ENCODE measurements at places on chromosomes 4 and X.

DNA sequence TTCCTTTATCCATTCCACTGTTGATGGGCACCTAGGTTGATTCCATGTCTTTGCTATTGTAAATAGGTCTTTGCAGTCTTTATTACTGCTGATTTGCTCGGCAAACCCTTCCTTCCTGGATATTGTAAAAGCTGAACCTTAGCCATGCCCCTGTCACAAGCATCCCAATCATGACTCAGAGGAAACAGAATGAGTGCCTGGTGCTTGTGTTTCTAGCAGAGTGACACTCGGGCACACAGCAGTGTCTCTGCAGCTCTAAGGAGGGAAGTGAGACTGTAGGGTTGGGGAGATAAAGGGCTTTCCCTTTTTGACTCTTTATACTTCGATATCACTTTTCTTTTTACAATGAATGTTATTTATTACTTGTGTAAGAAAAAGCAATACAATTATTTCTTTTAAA is 83.3 kb downstream of the AKAP4 start:
- DNase-seq: no peak

GRCh38 chr4:16457944-16458343 is 231.7 kb upstream of the TAPT1 start:
- DNase-seq: no peak

DNA sequence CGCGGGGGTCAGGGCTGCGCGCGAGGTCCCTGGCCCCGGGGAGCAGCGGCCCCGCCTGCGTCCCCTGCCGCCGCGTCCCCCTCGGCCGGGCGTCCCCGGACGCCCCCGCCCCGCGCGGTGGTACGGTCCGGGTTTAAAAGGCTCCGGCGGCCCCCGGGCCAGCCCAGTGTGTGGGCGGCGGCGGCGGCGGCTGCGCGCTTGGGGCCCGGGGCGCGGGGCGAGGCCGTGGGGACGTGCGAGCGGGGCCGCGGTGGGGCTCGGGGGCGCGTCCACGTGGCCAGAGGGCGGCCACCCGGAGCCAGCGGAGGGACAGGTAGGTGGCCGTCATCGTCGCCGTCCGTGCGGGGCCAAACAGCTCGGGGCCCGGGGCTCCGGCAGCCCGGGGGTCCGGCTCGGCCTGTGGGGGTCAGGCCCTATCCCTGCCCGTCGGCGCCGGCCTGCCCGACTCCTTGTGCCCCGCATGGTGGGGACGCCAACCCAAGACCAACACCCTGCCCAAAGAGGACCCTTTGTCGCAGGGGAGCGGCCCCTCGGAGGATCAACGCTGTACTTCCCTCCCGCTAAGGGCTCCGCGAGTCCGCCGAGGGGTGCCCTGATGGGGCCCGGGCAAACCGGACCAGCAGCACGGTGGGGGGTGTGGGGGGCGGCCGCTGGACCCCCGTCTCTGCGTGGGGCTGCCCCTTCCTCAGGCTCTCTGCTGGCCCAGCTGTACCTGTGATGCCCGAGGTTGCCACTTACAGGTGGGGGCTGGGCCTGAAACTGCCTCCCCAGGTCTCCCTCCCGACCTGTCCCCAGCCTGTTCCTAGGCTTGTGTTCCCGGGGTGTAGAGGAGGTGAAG is at the start of gene PLXNA3:
TSS of gene PLXNA3 (plus strand) at position 166 of the 838 bp plus-strand sequence. CDS start 1,903 bp downstream, outside the sequence.
- DNase-seq: peak; percentile 55

DNA sequence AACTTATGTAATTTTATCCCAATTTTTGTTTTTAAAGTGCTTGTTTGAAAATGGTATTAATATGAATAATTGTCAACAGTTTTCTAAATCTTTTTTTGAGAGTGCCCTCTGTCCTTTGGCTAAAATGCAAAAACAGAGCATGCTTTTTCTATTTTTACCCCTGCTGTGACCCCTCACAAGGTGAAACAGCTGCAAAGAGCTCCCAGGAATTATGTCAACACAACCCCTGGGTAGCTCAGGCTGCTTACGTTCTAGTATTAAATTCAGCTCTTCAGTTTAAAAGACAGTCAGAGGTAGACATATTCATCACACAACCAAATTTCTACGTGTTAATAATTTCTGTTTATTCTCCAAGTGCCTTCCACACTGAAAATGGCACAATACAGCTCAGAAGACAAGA is 367.5 kb downstream of the PRDM5 start:
- DNase-seq: no peak

- DNase-seq: no peak
These were observed 408.2 kb upstream of the NR3C2 start for GRCh38 chr4:148850257-148850995.

DNA sequence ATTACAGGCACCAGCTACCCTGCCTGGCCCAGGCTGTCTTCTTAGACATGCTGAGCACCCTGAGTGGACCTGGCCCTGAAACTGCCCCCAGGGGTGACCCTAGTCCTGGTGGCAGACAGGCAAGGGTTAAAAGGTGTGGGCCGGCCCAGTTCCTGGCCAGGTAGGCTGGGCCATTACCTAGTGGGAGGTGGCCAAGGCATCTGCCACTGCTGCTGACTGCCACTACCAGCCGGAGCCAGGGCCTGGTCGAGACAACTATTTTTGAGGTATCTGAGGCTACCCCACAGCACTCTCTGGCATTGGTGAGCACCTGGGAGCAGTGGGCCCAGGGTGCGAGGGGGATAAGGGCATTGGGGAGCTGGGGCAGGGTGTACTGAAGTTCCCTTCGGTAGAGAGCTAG is at the start of gene CCDC120:
TSS of gene CCDC120 (plus strand) at position 206 of the 400 bp plus-strand sequence. CDS start 3,043 bp downstream, outside the sequence.
- DNase-seq: no peak

DNA sequence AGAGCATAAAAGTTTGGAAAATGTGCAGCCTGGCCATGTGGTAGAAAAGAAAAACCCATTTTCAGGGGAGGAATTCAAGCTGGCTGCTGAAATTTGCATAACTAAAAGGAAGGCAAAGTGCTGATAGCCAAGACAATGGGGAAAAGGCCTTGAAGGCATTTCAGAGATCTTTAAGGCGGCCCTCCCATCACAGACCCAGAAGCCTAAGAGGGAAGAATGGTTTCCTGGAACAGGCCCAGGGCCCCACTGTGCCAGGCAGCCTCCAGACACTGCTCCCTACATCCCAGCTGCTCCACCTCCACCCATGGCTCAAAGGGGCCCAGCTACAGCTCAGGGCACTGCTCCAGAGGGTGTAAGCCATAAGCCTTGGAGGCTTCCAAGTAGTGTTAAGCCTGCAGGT is 158.0 kb upstream of the PRDX4 start:
- DNase-seq: no peak

- DNase-seq: no peak
These were observed 128.5 kb downstream of the SPRY1 start for GRCh38 chr4:123524958-123525628.

DNA sequence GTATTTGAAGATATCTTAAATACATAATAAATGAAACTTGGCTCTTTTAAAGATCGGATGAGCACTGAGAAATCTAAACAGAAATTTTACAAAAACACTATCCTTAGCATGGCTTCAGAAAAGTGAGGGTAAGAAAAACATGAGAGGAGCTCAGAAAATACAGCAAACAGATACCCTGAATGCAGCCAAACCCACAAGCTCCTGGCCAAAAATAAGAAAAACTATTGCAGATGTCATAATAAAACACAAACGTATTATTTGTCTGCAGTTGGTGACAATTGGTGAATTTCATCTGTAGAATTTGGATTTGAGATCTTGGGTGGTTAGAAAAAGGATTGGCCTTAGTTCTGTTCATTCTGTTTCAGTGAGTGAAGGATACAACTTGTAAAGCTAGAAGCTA is 603.9 kb downstream of the INPP4B start:
- DNase-seq: no peak

DNA sequence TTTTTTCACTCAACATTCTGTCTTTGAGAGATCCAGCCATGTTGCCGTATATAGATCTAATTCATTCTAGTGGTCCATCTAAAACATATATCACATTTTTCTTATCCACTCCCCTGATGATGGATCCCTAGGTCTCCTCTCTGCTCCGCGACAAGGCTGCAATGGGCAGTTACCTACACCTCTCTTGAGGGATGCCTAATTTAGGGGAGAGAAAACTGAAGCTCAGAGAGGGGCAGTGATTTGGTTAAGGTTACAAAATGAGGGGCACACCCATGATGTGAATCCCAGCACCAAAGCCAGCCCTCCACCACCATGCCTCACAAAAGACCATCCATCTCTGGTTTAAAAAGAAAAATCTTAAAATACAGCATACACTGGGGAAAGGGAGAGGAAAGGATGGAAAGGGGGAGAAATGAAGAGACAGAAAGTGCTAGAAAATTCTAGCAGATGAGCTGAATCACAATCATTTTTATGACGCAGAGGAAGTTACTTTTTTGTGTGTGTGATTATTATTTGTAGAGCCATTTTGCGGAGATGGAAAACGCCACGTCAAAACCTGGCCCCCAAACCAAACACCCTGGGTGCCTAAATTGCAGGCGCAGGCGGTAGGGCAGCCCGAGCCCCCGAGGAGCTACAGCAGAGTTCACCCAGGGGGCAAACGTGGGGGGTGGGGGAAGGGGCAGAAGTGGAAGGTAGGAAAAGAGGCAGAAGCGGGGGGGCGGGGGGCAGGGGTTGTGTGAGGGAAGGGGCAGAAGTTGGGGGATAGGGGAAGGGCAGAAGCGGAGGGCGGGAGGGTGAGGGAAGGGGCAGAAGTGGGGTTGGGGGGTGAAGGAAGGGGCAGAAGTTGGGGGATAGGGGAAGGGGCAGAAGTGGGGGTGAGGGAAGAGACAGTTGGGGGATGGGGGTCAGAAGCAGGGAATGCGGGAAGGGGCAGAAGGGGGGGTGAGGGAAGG is 1.3 kb upstream of the TSPYL2 start:
- no peak for DNase-seq

DNA sequence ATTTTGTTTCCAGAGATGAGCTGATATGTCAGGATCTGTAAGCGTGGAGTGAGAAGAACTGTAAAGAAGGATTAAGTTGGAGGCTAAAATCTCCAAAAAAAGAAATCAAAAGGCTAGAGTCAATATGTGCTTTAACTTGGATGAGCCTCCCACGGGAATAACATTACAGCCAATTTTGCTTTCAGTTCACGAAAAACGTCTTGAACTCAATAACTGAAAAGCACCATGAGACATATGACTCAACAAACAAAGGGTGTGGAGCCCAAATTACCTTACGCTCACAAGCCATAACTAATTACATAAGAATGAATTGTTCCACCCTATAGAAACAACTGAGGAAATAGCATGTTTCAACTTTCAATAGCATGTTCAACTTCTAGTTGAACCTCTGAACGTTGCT is 22.3 kb downstream of the TMPRSS11D start:
- no peak for DNase-seq

GRCh38 chr4:139243448-139244365 is 36.3 kb downstream of the MGARP start:
- DNase-seq: no peak

- DNase-seq: no peak
These were observed 124.2 kb upstream of the DGKK start for GRCh38 chrX:50594788-50595187.

DNA sequence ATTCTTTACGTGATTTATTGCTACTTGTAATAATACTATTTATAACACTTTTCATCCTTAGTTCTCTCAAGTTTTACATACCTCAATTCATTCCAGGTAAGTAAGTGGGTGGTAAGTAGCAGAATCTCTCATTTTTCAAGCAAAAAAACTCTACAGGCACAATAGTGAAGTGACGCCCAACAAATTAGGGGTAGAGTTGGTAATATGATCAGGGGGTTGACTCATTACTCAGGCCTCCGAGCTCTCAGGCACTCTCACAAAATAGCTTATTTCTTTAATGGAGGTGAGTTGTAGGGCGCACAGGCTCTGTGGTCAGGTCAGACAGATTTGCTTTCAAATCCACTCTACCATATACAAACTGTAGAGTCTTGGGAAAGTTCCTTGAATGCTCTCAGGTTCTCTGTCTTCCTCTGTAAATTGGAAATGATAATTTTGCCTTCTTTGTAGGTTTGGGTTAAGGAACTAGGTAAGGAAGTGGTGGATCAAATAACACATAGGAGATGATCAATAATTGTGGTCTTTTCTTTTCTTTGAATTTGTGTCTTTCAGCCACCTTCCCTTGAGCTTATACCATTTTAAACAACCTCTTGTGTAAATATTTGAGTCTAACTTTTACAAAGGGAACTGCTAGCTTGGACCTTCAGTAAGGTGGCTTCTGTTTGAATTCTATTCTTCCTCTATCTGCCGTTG is 134.9 kb upstream of the LEF1 start:
- DNase-seq: no peak

DNA sequence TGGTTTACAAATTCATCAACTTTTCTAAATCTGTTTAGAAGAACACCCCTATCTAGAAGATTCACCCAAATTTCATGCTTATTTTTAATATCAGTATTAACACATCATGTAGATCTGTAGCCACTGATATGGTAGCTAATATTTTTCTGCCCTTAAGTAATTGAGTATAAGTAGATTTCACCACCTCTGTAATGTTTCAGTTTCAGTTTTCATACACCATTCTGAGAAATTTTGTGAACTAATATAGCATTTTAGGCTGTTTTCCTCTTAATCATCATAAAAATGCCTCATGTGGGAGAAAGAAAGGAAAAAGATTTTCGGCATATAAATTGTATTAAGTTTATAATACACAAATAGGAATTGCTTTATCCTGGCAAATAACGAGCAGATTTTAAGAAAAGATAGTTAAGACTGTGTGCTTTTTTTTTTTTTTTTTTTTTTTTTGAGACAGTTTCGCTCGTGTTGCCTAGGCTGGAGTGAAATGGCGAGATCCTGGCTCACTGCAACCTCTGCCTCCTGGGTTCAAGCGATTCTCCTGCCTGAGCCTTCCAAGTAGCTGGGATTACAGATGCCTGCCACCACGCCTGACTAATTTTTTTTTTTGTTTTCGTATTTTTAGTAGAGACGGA is 21.4 kb upstream of the RBPJ start:
- no peak for DNase-seq

DNA sequence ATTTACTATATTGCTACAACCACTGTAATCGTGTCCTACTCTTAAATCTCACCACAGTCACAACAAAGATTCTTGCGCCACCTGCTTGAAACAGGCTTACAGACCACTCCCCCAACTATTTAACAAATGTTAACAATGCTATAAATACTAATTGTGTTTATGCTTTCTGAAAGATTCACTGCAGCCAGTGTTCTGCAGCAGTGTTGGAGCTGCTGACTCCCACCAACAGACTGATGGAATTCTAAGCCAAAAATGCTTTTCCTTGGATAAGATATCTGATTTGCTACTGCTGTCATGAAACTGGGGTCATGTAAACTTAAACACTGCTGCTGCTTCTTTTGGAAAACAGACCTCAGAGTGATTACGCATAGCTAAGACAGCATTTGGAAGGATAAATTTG is 244.2 kb upstream of the MAB21L2 start:
- DNase-seq: no peak

- no peak for DNase-seq
These were observed 112.9 kb downstream of the IRF2 start for GRCh38 chr4:184361443-184361842.

Measured in WERI-Rb-1 (cell line).